ENCODE measurements at places on chromosomes 2 and 18.

DNA sequence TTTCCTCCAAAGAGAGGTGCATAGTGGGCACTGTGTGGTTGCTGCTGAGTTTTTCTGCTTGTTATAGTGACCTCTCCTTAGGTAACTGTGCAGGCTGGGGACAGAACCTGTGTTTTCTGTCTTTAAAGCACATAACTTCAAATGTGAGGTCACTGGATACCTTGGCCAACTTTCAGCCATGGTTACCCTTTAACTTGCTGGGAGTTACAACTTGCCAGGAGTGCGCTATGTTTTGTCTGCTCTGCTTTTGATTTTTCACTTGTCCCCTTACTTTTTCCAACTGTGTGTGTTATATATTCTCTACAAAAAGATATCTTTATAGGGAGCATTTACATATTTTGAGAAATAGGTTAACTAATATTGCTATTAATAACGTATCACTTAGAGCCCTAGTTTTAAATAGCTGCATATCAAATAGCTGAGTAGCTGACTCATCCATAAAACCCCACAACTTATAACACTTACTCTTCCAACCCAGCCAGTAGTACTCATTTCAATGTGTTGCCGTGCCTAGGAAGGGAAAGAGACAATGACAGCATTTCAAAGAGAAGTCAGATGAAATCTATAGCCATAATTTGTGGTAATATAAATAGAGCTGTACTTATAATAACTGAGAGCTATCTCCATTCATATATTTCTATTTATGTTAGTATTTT lies 51.6 kb downstream of the DPP4 start:
- no peak for DNase-seq

DNA sequence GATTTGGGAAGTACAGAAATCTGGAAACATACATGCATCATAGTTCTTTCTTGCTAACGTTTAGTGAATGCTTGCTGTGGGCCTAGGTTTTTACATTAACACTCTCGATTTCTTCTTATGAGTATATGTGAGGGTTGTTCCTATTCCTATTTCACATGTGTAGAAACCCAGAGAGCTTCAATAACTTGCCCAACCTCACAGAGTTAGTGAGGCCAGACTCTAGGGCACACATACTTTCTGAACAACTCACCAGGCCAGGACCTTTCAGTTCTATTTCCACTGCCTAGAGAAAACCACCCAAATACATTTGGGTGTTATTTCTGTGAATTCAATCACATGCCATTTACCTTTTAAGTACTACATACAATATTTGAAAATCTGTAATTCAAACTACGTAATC lies 8.2 kb upstream of the KCTD1 start:
- DNase-seq, result no peak

GRCh38 chr2:71971493-71971892 lies 176.2 kb downstream of the CYP26B1 start:
- DNase-seq, result no peak

DNA sequence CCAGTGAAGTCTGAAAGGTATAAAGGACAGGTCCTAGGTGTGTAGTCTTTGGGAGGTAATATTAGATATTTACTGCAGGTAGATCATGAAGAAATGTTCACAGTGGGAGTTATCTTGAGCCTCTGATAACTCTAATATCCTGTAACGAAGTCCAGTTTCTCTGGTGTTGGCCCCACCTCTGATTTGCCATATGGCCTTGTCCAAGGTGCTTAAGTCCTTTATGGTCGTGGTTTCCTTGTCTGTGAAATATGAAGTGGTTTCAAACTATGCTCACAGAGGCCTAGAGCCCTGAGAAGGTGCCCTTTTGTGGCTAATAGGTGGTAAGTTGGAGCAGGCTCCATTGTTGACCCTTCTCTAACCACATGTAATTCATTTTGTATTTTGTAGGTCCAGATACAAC lies 190.7 kb downstream of the ICOS start:
- no peak for DNase-seq

GRCh38 chr2:5686536-5686935 lies 5.6 kb upstream of the SOX11 start:
- no peak for DNase-seq

DNA sequence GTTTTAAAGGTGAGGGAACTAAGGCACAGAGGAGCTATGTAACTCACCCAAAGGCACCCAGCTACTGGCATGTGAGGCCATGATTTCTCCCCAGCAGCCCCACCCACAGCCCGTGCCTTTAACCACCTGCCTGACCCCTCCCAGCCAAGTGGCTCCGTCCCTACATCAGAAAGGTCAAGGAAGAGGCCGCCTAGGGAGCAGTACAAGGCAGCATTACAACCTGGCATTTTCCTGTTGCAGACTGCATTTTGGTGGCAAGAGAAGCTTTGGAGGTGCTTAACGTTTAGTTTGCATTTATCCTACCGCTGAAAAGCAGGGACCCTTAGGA lies 17.5 kb downstream of the STEAP3 start:
- no peak for DNase-seq

DNA sequence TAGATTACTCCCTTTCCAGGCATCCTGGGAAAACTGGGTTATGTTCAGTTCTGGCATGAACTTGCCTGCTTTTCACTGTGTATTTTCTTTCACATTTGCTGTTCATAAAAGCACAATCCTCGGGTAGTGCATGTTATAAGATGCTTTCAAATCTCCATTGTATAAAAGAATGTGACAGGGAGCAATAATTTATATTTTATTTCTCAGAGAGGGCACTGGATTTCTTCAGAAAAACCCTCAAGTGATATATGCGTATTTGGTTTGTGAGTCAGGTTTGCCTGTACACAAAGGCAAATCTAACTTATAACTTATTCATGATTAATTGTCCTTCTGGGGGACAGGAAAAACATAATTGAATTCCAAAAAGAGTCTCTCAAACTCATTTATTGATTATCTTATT lies 440.7 kb upstream of the MMADHC start:
- no peak for DNase-seq

DNA sequence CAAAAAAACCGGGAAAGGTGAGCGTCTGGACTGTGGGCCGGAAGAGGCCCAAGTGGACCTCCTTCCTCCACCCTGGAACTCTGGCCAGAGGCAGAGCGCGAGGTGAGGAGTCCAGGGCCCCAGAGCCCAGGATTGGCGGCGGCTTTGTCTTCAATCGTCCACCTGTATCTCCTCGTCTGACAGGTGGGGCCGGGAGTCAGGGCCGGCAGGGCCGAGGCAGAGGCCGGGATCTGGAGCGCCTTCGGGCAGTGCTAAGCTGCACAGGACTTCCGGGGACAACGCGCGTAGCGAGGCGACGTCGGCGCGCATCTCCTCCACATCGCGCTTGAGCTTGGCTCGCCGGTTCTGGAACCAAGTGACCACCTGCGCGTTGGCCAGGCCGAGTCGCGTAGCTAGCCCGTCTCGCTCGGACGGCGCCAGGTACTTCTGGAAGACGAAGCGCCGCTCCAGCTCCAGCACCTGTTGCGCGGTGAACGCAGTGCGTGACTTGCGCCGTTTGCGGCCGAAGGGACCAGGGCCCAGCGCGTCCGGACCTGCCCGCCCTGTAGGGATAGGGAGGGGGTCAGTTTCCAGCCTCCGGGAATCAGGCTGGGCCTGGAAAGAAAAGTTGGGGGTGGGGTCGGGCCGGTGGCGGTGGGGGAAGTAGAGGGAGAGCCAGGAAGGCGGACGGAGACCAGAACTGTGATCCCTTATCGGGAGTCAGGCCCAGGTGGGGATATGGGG lies 1.5 kb downstream of the LBX2 start:
- DNase-seq, result no peak

GRCh38 chr18:74186661-74187060 lies 38.3 kb downstream of the TIMM21 start:
- no peak for DNase-seq

DNA sequence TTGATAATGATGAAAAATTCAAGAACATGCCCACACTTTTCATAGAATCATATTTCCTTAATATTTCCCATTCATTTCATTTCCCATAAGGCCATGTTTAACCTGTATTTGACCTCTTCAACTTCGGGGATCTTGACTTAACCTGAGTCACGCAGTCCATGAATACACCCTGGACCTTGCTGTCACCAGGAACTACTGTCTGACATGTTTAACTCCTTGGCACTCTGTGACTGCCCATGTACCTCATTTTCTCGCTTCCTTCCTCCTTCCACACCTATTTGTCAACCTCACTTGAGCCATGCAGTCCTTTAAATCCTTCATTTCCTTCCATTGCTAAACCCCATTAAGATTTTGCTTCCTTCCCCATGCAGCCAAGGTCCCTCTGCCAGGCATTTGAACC lies 16.3 kb downstream of the ABCB11 start:
- no peak for DNase-seq

GRCh38 chr2:76498360-76498759 lies 787.6 kb upstream of the GCFC2 start:
- no peak for DNase-seq

- no peak for DNase-seq
These were observed 135.7 kb downstream of the INHBB start for GRCh38 chr2:120481446-120482194.

- no peak for DNase-seq
These were observed 106.2 kb downstream of the RTP5 start for GRCh38 chr2:241975593-241976284.

DNA sequence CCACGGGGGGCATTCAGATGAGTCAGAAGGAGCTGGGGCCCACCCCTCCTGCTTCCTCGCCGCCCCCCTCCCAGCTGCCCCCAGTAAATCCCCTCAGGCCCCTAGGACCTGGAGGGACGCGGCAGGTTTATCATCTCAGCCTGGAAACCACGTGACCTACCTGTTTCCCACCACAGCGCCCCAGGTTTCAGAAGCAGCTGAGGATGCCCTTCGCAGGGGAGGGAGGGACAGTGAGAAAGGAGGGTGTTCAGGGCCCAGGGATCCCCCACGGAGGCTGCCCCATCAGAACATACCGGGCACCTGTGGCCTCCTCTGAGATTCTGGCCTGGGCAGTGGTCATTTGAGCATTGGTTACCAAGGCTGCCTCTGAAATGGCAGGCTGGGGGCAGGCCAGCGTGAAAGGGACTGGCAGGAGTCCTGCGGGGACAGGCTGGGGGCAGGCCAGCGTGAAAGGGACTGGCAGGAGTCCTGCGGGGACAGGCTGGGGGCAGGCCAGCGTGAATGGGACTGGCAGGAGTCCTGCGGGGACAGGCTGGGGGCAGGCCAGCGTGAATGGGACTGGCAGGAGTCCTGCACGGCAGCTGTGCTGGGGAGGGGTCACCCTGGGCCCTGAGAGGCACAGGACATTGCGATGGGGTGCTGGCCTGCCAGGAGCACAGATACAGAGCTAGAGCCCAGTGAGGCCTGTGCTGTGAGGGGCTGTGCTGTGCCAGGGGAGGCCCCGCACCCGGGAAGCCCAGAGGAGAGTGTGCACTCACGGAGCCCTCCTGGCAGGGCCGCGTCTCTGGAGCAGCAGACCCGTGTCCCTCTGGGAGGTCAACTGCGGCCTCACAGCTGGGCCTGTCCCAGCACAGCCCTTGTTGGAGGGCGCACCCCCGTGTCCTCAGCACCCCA lies 1.6 kb downstream of the NEU4 start:
- no peak for DNase-seq

DNA sequence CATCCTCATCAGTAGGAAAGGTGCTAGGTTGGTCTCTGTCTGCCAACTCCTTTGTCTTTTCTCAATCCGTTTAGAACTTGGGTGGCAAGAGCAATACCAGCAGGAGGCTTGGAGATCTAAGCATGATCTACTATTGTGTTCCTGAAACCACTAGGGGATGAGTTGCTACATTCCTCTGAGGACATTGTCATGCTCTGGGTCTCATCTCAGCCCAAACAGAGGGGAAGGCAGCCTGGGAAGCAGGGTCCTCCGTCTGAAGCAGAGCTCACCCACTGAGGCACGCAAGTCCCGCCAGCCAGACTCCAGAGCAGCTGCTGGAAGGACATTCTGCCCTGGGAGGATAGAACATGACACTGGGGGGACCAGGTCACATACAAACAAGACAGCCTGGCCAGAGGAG lies 162.9 kb downstream of the MTCL1 start:
- DNase-seq, result no peak

DNA sequence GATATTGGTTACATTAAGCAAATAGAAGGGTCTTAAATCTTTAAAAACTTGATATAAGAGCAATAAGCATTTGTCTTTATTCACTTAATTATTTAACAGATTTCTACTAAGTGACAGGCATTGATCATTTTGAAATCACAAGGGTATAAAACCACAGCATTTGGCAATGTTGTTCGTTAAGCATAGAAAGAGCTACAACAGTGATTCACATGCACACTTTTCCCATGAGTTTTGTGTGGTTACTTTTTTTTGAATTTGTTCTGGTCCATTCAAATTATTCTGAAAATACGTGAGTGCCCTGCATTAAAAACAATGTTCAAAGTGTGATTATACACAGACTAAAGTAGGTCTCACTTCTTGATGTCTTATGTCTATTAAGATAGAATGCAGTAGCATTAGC lies 52.2 kb downstream of the LYPD6B start:
- no peak for DNase-seq
